ENCODE measurements at places on chromosomes 6 and 20. TPM values are rescaled to one million over a fixed set of nuclear protein-coding genes. Genes with fewer than 3 reads are reported as not detected.

Gene TOX2
- not detected for total RNA-seq

Gene ENPP4
- total RNA-seq = 13.1 TPM

Gene CGA
- total RNA-seq = not detected

Gene PRL
- total RNA-seq = not detected

Gene ACTL10
- 0.19 TPM for total RNA-seq

Gene COL21A1
- total RNA-seq = 0.43 TPM

Gene EPHA7
- 47.6 TPM for total RNA-seq

DNA sequence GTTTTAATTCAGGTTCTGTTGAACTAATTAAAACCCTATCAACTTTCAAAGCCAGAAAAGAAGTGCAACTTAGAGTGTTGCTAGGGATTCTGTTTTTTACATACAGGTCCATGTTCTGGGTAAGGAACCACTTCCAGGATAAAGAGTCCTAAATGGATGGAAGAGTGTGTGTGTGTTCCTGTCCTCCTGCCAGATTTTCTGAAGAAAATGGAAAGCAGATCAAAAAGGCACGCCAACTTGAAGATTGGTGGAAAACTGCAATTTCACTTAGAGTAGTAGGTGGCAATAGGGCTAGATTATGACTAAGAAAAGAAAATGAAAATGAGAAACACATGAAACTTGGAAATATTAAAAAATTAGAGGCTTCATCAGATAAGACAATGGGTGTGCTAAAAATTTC lies 85.3 kb downstream of the COL21A1 start:
- H3K4me3 ChIP-seq = no peak overlapping the region
- DNase-seq = no peak
- H3K27ac ChIP-seq = no peak overlapping the region
- H3K4me1 ChIP-seq = no peaks in the 10 kb centered on the region
- H3K27me3 ChIP-seq = no peaks in the 10 kb centered on the region

DNA sequence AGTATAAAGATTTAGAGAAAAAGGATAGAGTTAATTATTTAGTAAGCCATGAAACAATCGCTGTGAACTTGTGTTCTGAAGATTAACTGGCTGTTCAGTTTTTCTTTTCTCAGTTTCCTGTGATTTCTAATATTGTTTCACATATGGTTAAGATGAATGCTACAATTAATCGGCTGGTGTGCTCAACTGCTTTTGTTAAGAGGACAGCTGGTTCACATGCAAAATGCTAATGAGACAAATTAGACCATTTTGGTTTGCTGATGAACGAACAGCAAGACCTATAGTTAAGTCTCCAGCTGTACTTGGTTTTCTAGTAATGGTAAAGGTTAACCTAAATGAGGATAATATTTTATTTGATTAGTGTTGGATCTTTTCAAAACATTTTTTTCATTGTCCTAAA lies 10.8 kb upstream of the NHSL1 start:
- peaks cover 34% of the 10 kb centered on the region for H3K4me1 ChIP-seq
- H3K27me3 ChIP-seq = no peaks in the 10 kb centered on the region
- H3K4me3 ChIP-seq = no peak overlapping the region

GRCh38 chr20:61743606-61744005 lies 322.1 kb downstream of the TAF4 start:
- no peaks in the 10 kb centered on the region for H3K36me3 ChIP-seq
- no peak overlapping the region for H3K4me3 ChIP-seq
- no peak for DNase-seq

GRCh38 chr6:2632368-2632767 lies 118.4 kb downstream of the MYLK4 start:
- H3K36me3 ChIP-seq = no peaks in the 10 kb centered on the region
- H3K4me1 ChIP-seq = no peaks in the 10 kb centered on the region
- peaks cover 19% of the 10 kb centered on the region for H3K27me3 ChIP-seq
- H3K4me3 ChIP-seq = no peak overlapping the region
- no peak for DNase-seq

- no peak overlapping the region for H3K4me3 ChIP-seq
- no peaks in the 10 kb centered on the region for H3K36me3 ChIP-seq
- no peak overlapping the region for H3K27ac ChIP-seq
- H3K27me3 ChIP-seq = no peaks in the 10 kb centered on the region
Measured at GRCh38 chr6:20805021-20805420, 270.8 kb downstream of the CDKAL1 start.

- no peaks in the 10 kb centered on the region for H3K4me1 ChIP-seq
- peaks cover 61% of the 10 kb centered on the region for H3K27me3 ChIP-seq
- peak overlapping the region; percentile 53 for H3K4me3 ChIP-seq
- H3K36me3 ChIP-seq = no peaks in the 10 kb centered on the region
- H3K27ac ChIP-seq = no peak overlapping the region
Measured at GRCh38 chr6:29887330-29887818, 55.0 kb upstream of the HLA-A start.

GRCh38 chr6:133972388-133972787 lies 19.4 kb downstream of the TBPL1 start:
- no peaks in the 10 kb centered on the region for H3K27me3 ChIP-seq
- H3K4me1 ChIP-seq = peaks cover 8% of the 10 kb centered on the region
- H3K4me3 ChIP-seq = no peak overlapping the region
- no peaks in the 10 kb centered on the region for H3K36me3 ChIP-seq

DNA sequence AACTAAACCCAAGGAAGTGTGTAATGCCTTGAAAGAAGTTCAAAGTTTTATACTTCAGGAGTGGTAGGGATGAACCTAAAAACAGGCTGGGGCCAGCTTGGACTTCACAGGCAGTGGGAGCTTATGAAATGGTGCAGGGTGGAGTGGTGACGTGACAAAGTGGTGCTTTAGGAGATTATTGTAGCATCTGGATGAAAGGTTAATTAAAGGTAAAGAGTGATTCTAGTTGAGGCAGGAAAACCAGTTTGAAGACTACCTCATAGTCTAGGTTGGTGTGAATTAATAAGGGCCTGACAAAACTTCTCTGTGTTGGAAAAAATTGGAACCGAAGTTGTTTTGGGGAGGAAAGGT lies 30.5 kb upstream of the GMDS start:
- H3K27ac ChIP-seq = no peak overlapping the region
- no peaks in the 10 kb centered on the region for H3K4me1 ChIP-seq
- H3K27me3 ChIP-seq = no peaks in the 10 kb centered on the region
- no peak overlapping the region for H3K4me3 ChIP-seq

- peak overlapping the region; percentile 51 for H3K4me3 ChIP-seq
- H3K27me3 ChIP-seq = peaks cover 28% of the 10 kb centered on the region
- no peaks in the 10 kb centered on the region for H3K36me3 ChIP-seq
- no peak for DNase-seq
- H3K27ac ChIP-seq = no peak overlapping the region
Measured at GRCh38 chr20:1312904-1313235, 16.1 kb downstream of the SDCBP2 start.

DNA sequence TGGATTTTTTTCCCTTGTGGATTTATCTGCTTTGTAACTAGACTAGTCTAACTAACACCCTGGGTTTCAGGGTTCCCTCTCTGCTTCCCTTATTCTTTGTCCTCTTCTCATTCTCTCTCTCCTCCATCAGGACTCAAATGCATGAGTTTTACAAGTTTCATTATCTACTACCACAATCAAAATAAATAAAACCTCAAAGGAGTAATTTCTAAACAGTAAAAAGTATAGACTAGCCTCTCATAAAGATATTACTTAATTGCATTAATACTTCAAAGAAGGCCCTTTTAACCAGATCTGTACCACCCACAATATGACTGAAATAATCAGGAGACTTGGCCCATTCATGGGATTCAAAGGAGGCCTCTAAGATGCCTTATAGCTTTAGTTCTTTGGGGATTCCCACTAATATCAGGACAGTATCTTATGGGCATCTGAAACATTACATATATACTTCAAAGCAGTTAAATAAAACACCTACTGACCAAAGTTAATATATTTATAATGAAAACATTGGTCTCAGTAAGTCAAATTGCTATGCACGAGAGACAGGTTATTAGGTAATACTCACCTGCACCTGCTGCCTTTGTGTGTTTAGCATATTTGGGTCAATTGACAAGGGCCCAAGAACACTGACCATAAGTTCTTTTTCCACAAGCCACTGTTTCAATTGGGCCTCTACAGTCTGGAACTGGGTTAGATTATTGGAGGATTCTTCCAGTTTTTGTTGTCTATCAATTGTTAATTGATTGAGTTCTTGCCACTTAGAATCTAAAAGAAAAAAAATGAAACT lies 85.7 kb downstream of the DST start:
- H3K4me1 ChIP-seq = peaks cover 28% of the 10 kb centered on the region
- H3K27me3 ChIP-seq = no peaks in the 10 kb centered on the region
- peak overlapping the region; percentile 85 for H3K27ac ChIP-seq
- DNase-seq = no peak
- H3K4me3 ChIP-seq = no peak overlapping the region
- peaks cover 10% of the 10 kb centered on the region for H3K36me3 ChIP-seq

DNA sequence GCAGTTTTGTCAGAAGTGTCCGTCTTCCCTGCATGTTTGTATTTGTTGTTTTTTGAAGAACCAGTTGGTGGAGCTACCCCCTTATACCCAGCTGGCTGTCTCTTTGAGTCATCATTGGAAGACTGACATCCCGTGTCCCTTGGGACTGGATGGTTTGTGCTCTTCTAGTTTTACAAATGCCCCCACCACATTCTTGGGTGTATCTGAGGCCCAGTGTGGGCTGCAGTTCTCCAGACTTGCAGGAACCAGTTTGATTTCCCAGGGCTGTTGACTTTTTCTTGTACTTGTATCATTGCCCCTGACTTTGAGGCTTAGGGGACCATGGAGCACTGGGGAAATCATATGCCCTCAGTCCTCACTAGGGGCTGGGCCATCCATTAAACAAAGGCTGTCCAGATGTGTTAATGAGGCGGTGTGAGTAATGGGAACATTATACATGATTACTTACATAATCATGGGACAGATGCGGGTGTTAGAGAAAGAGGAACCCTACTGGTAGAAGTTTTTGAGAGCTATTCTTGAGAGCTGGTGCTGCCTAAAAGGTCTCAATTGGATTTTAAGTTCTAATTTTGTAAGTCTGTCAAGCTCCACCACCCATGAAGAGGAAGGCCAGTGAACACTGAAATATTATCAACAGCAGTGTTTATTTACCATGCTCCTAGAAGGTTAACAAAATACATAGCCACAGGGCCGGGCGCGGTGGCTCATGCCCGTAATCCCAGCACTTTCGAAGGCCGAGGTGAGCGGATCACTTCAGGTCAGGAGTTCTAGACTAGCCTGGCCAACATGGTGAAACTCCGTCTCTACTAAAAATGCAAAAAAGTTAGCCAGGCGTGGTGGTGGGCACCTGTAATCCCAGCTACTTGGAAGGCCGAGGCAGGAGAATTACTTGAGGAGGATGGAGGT lies 8.5 kb downstream of the JARID2 start:
- peaks cover 46% of the 10 kb centered on the region for H3K4me1 ChIP-seq
- peak; percentile 41 for DNase-seq
- H3K27me3 ChIP-seq = no peaks in the 10 kb centered on the region

- DNase-seq = no peak
- no peak overlapping the region for H3K4me3 ChIP-seq
- H3K4me1 ChIP-seq = no peaks in the 10 kb centered on the region
- no peaks in the 10 kb centered on the region for H3K36me3 ChIP-seq
- no peaks in the 10 kb centered on the region for H3K27me3 ChIP-seq
Measured at GRCh38 chr6:951399-952181, 258.7 kb upstream of the EXOC2 start.

- H3K36me3 ChIP-seq = no peaks in the 10 kb centered on the region
- DNase-seq = no peak
- no peaks in the 10 kb centered on the region for H3K27me3 ChIP-seq
- peaks cover 2% of the 10 kb centered on the region for H3K4me1 ChIP-seq
Measured at GRCh38 chr6:33898771-33899170, 95.0 kb upstream of the MLN start.

- H3K27ac ChIP-seq = no peak overlapping the region
- no peak for DNase-seq
- no peaks in the 10 kb centered on the region for H3K27me3 ChIP-seq
- H3K36me3 ChIP-seq = no peaks in the 10 kb centered on the region
- no peak overlapping the region for H3K4me3 ChIP-seq
- H3K4me1 ChIP-seq = no peaks in the 10 kb centered on the region
Measured at GRCh38 chr6:127538750-127539264, 19.7 kb upstream of the MTCL3 start.

GRCh38 chr6:16056263-16056870 lies 72.5 kb upstream of the MYLIP start:
- no peaks in the 10 kb centered on the region for H3K27me3 ChIP-seq
- no peak for DNase-seq
- no peak overlapping the region for H3K27ac ChIP-seq
- H3K4me3 ChIP-seq = no peak overlapping the region
- H3K36me3 ChIP-seq = no peaks in the 10 kb centered on the region

GRCh38 chr20:58246346-58246745 lies 17.9 kb upstream of the ANKRD60 start:
- H3K27ac ChIP-seq = no peak overlapping the region
- DNase-seq = peak; percentile 42
- no peaks in the 10 kb centered on the region for H3K4me1 ChIP-seq

DNA sequence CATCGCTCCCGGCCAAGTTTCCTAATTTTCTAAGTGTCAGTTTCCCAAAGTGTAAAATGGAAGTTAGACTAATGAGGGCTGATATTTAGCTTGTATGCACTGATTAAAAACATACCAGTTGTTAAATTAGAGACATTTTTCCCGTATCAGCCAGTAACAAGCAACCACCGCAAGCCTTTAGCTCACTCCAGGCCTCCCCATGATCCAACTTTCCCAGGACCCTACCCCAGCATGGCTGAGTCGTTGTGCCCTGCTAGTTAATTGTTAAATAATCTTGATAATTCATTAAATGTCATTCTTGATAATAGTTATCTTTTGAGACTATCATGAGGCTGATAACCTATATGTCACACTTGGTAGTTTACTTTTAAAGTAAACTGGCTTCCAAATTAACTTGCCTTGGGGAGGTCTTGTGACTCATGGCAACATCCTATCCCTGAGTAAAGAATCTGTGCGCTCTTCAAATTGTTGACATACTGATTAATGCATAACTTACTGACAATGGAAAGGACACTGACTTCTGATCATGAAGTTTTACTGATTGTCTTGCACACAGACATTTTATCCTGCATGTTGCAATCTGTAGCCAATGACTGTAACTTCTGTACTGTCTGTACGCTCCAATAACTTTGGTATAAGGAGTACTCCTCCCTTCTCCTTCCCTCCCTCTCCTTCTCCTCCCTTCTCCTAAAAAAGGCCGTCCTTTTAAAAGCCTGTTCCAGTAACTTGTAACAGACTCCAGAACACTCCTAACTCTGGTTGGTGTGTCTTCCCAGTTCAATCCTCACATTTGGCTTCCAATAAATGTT lies 6.3 kb upstream of the GTF3C6 start:
- no peaks in the 10 kb centered on the region for H3K27me3 ChIP-seq
- no peaks in the 10 kb centered on the region for H3K4me1 ChIP-seq

All from neural progenitor cell (in vitro differentiated cells).